ENCODE measurements at places on chromosomes 12 and 14. TPM values are rescaled to one million over a fixed set of nuclear protein-coding genes. Genes with fewer than 3 reads are reported as not detected.

Gene GPR162
- not detected for total RNA-seq

Gene CMA1
- not detected for total RNA-seq

Gene STAT2
- 105 TPM for total RNA-seq

Gene DBX2
- not detected for total RNA-seq

Gene RIPK3
- total RNA-seq: 1.4 TPM

Gene DHH
- total RNA-seq: under 0.01 TPM

Gene C12orf54
- 3.5 TPM for total RNA-seq

Gene GALC
- 21.1 TPM for total RNA-seq

Gene TRPV4
- 3.6 TPM for total RNA-seq

Gene PLA2G1B
- total RNA-seq: not detected

Gene FAM181A
- total RNA-seq: not detected

Gene CD69
- not detected for total RNA-seq

Gene OR4E2
- not detected for total RNA-seq

Gene MUCL1
- not detected for total RNA-seq

Gene SAMD15
- total RNA-seq: under 0.01 TPM

Gene ATP6V1D
- 108 TPM for total RNA-seq

Gene SLC5A8
- total RNA-seq: not detected

Gene PDZRN4
- total RNA-seq: not detected

Gene TSPAN11
- total RNA-seq: 0.07 TPM

Gene EID3
- total RNA-seq: 5.8 TPM

Gene CCDC38
- total RNA-seq: not detected

Gene FGFR1OP2
- 41.7 TPM for total RNA-seq

Gene KRT82
- not detected for total RNA-seq

Data from nasal cavity respiratory epithelium epithelial cell of viscerocranial mucosa (primary cell).